ENCODE measurements at places on chromosomes 12 and 14.

DNA sequence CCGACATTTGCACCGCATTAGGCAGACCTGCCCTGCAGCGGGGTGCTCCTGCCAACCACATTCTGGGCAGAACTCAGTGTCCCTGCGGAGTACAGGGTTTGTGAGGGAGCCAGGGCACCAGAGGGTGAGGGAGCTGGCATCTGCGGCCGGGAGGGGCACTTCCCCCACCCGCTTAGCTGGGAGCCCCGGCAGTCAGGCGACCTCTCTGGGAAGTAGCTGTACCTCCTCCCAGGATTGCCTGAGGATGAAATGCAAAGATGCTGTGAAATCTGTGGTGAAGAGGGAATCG lies 58.6 kb downstream of the ANKRD9 start:
- no peak for DNase-seq

DNA sequence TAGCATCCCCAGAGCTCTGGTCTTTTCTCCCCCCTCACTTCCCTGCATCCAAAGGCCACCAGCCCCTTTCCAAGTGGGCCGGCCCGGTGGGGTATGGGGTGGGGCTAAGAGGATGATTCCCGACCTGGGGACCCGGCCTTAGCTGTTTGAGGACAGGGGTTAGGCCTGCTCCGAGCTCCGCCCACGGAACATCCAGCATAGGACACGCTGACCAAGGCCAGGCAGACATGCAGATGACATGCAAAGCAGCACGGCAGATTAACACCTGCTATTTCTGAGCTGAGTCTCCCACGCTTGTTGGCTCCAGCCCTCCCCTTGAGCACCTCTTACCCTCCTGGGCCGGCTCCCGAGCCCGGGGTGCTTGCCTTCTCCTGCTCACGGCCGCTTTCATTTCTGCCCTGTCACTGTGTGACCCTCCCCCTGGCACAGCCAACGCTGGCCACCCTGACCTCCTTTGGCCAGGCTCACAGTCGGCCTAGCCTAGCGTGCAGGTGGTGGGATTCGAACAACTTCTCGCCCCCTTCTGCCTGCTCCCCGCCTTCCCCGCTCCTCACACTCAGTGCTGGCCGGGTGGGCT lies 40.2 kb downstream of the TEAD4 start:
- no peak for DNase-seq

DNA sequence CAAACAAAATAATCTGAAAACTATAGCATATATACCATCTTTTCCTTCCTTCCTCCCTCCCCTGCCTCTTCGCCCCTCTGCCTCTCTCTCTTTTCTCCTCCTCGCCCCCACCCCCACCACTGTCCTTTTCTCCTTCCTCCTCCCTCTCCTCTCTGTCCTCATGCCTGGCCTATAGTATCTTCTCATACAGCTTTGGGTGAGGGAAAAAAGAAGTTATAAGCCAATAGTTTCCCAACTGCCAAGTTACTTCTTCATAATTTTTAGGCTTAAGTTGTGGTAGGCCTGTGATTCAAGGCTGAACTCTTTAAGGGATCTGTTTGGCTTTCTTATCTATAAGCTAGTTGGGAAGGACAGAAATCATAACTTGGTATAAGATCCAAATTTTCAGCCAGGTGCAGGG lies 9.1 kb downstream of the TMED10 start:
- DNase-seq: no peak

- DNase-seq: no peak
Measured at GRCh38 chr14:46451800-46452199, 199.8 kb downstream of the RPL10L start.

DNA sequence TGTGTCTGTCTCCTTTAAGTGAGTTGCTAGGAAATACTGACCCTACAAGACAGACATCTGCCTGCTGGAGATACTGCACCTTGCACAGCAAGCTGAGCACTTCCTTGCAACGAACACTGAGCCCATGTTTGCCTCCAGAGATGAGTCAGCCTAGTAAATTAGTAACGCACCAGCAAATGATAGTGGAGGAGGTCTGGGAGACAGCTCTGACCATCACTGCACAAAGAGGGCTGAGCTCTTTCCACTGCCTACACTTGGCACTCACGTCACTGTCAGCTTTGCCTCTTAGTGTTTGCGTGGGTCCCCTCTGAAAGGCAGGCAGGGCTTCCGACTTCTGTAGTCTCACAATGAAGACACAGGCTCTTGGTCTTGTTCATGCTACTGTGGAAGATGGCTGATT lies 109.0 kb downstream of the APAF1 start:
- no peak for DNase-seq
